Forelimb muscle (tissue), 1 donor: ENCODE measurements at places on chromosomes 5 and 9.

DNA sequence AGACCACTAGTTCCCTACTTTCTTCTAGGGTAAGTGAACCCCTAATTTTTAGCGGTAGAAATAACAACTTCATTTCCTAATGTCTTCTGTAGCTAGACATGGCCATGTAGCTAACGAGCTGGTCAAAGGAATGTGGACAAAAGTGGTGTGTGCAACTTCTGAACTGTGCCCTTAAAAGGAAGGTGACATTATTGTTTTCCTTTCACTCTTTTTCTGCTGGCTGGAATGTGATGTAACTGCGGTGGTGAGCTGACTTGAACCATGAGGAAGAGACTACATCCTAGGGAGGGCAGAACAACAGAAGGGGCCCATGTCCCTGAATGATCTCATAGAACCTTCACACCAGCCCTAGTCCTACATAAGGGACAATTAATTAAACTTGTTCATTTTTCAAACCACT is 1.3 kb upstream of the SNX2 start:
- DNase-seq = no peak

- DNase-seq = no peak
Measured at GRCh38 chr9:124800306-124801259, 23.6 kb downstream of the OLFML2A start.

DNA sequence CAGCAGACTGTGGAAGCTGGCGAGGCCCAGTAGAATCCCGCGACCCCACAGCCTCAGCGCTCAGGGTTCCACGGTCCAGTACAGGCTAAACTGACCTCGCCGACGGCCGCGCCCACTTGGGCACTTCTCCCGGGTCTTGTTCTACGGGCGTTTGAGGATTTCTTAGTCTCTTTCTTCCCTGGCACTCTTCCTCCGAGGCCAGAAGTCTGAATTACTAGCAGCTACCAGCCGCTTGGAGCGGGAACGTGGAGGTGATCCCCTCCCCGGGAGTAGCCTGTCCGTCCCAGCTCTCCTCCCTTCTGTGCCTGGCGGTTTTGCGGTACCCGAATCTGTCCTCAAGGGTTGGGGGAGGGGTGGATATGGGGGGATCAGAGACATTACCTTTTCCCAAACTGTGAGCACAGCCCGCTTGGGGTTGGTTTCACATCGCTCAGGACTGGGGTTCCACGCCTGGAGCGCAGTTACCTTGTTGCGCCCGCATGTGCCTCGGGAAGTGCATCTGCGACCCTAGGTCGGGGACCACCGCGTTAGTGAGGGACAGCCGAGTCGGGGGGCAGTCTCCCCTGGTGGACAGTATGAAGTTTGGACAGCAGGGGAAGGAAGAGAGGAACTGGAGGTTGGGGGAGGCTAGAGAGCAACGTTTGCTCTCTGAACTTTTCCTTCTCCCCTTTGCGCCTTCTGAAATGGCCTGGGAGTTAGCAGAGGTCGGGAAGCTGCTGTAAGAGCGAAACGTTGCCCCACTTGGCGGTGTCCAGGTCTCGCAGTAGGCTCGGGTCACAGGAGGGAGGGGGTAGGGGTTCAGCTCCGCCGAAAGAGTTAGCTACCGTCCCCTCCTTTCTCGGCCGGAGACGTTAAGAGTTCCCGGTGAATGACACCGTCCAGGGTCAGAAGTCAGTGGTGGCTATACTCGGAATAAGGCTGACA is 190.8 kb downstream of the MEF2C start:
- DNase-seq = no peak

- no peak for DNase-seq
Measured at GRCh38 chr5:144189800-144190429, 19.2 kb downstream of the KCTD16 start.

DNA sequence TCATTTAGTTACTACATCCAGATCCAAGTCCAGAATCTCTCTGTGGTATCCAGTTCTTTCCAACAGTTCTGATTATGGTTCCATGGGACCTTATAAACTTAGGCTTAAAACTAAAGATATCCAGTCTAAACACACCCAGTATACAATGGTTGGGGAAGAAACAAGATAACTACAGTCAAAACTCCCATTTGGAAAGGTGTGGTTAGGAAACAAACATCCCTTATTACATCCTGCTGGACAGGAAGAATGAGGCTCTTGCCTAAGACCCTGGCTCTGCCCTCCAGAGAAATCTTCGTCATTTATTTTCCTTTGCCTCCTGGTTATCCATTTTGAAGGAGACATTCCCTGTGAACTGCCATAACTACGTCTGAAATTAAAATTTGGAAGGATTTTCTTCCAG is 64.6 kb upstream of the EPB41L4A start:
- DNase-seq = no peak

GRCh38 chr9:114718801-114719221 is 36.8 kb upstream of the TEX48 start:
- DNase-seq = no peak

DNA sequence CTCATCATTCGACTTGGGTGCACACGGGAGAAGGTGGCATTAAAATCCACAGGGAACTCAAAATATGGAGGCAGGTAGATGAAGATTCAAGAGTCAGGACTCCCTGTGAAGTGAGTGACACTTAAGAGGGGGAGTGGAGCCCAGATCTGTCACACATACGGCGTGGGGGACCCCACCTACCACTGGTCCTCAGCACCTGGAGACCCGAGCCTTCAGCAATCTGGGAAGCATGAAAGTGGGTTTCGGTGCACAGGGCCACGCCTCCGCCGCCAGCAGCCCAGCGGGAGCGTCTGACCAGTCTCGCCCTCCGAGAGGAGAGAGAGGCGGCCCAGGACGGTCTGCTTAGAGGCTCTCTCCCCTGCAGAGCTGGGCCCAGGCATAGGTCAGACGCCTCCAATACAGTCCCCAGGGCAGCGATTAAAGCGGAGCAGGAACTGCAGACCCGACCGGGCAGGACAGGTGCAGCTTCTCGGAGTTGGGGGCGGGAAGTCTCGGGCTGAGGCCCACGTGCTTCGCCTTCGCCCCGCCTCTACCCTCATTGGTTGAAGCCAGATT is 639 bp upstream of the SLC2A8 start:
- DNase-seq = no peak

DNA sequence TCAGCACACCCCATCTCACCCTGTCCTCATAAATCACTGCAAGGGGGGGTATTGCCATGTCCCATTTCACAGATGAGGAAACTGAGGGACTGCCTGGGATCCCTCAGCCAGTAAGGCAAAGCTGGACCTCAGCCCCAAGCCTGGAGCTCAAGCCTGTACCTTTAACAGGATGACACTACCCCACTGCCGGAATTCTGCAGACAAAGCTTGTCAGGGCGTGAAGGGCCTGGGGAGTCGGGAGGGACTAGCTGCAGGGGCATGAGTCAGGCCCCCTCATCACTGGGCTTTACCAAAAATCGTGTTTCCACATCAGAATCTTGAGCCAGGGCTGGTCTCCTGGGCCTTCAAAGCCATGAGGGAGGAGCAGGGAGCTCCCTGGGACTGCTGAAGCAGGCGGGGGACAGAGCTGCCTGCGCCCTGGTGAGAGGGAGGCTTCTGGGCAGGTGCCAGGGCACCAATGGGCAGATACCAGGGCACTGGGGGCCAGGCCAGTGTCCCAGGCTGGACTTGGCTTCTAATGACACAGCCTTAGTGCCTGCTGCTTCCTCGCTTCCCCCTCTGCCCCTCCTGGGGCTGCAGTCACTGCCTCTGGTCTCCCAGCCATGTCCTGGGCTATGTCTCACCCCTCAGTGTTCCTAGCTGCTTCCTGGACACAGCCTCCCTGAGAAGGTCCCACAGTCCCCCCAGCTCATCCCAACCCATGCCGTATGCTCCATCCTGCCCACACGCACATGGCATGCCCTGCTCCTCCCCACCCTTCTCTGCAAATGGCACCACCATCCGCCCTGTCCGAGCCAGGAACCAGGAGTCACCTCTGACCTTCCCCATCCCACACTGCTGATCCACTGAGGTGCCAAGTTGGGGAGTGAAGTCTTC is 80.7 kb downstream of the LMX1B start:
- DNase-seq = no peak
